ENCODE measurements at places on chromosomes 12 and 14. TPM values are rescaled to one million over a fixed set of nuclear protein-coding genes. Genes with fewer than 3 reads are reported as not detected.

- no peak for DNase-seq
- no peaks in the 10 kb centered on the region for H3K27me3 ChIP-seq
- no peak overlapping the region for H3K27ac ChIP-seq
- peaks cover 14% of the 10 kb centered on the region for H3K4me1 ChIP-seq
These were observed 251.4 kb upstream of the RGS6 start for GRCh38 chr14:71680736-71681387.

DNA sequence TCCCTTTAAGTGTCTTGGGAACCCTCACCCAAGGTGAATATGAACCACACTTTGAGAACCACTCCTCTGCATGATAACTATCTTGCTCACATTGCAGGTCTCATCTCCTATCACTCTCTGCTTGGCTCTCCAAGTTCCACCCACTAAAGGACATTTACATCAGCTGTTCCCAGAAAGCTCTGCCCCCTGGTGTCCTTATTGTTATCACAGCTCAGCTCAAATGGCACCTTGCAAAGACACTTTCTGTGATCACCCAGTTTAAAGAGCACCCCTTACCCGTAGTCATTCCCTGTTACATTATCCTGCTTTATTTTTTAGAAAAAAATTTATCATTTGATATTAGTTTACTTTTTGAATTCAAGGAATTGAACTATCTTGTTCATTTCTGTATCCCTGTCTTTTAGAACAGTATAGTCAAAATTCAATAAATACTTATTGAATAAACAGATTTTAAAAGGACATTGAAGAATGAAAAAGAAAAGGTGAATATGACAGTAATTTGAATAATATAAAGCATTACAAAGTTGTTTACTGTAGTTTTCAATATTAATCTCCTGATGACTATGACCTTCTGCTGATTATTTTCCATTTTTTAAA, 20.5 kb upstream of the GUCY2C start:
- DNase-seq = peak; percentile 66
- no peaks in the 10 kb centered on the region for H3K36me3 ChIP-seq
- H3K4me1 ChIP-seq = no peaks in the 10 kb centered on the region
- no peak overlapping the region for H3K4me3 ChIP-seq
- H3K27ac ChIP-seq = no peak overlapping the region

GRCh38 chr12:3888659-3889058, 15.5 kb upstream of the PARP11 start:
- no peaks in the 10 kb centered on the region for H3K36me3 ChIP-seq
- H3K27me3 ChIP-seq = peaks cover 13% of the 10 kb centered on the region
- no peak overlapping the region for H3K4me3 ChIP-seq
- H3K27ac ChIP-seq = no peak overlapping the region

Gene IL23A
- 0.19 TPM for polyA plus RNA-seq

- H3K36me3 ChIP-seq = no peaks in the 10 kb centered on the region
- no peak overlapping the region for H3K27ac ChIP-seq
- H3K4me1 ChIP-seq = peaks cover 26% of the 10 kb centered on the region
- no peaks in the 10 kb centered on the region for H3K27me3 ChIP-seq
- DNase-seq = peak; percentile 51
- no peak overlapping the region for H3K4me3 ChIP-seq
These were observed 14.6 kb upstream of the GNG2 start for GRCh38 chr14:51845811-51846210.

DNA sequence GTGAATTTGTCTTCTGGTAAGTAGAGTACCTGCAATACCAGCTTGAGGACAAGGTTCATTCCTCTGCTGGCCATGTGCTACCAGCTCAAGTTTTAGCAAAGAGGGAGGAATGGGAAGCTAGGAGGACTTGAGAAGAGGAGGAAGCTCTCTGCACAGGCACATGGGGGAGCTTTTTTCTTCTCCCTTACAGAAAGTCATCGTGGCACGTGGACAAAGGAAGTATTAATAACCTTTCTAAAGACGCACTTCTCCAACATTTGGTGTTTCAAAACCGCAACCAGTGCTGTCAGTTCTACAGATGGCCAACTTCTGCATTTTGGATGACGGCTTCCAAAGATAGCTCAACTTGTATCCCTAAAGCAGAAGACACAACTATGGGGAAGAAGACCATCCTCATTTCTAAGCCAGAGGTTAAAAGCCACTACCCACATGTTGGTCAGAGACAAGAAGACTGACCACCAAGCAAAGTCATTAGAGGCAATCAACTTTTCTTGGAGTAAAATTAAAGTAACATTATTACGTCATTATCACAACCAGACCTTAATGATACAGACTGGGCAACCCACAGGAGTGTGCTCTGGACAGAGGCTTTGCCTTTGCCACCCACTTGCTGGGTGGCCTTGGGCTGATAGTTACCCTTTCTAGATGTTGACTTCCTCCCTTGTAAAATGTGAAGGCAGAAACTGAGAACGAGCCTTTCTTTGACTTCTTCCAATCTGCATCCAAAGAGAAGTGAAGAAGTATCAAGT, 12.3 kb upstream of the TMED10 start:
- no peaks in the 10 kb centered on the region for H3K36me3 ChIP-seq
- H3K4me1 ChIP-seq = peaks cover 12% of the 10 kb centered on the region
- DNase-seq = no peak
- H3K27me3 ChIP-seq = no peaks in the 10 kb centered on the region
- no peak overlapping the region for H3K27ac ChIP-seq
- H3K4me3 ChIP-seq = no peak overlapping the region

GRCh38 chr14:99382071-99382470, 98.6 kb downstream of the SETD3 start:
- H3K27ac ChIP-seq = no peak overlapping the region
- H3K4me1 ChIP-seq = no peaks in the 10 kb centered on the region
- DNase-seq = no peak
- no peaks in the 10 kb centered on the region for H3K36me3 ChIP-seq
- H3K27me3 ChIP-seq = peaks cover 12% of the 10 kb centered on the region
- H3K4me3 ChIP-seq = no peak overlapping the region

Gene CCDC63
- polyA plus RNA-seq = not detected

Gene TAS2R10
- polyA plus RNA-seq = not detected

- no peak overlapping the region for H3K4me3 ChIP-seq
- H3K36me3 ChIP-seq = no peaks in the 10 kb centered on the region
- DNase-seq = no peak
- no peaks in the 10 kb centered on the region for H3K27me3 ChIP-seq
- peaks cover 43% of the 10 kb centered on the region for H3K4me1 ChIP-seq
- H3K27ac ChIP-seq = no peak overlapping the region
These were observed 185.6 kb downstream of the EPS8 start for GRCh38 chr12:15603474-15604085.

DNA sequence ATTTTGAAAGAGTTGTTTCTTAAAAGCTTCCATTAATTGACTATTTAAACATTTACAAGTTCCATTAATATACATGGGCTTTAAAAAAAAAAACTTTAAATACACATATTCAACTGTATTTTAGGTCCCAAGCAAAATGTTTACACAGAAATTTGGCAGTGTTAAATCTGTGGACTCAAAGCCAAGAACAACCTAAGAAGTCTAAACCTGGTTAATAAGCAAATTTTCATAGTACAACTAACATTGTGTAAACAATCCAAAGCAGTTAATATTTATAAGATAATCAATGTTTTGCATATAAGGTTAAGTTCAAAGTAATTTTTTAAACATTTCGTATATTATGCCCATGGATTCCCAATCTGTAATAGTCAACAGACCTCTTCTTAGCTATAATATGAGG, 77.0 kb downstream of the EPS8 start:
- DNase-seq = no peak
- H3K27me3 ChIP-seq = no peaks in the 10 kb centered on the region
- H3K36me3 ChIP-seq = no peaks in the 10 kb centered on the region
- H3K4me1 ChIP-seq = peaks cover 10% of the 10 kb centered on the region
- H3K27ac ChIP-seq = no peak overlapping the region

DNA sequence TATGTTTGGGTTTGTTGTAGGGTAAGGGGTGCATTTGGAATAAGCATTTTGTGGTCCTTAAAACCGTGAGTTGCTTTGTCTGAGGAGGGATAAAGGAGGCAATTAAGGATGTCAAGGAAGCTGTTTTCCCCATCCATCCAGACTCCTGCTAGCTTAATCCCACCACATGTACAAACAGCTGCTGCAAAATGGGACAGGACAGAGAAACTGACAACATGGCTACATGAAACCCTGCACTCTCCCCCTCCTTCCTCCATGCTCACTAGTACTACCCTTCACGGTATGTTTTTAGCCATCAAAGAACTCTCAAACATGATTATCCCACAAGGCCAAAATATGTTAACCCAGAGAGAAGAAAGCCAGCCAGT, 20.6 kb downstream of the ST8SIA1 start:
- no peak overlapping the region for H3K4me3 ChIP-seq
- no peak for DNase-seq
- no peak overlapping the region for H3K27ac ChIP-seq
- peaks cover 34% of the 10 kb centered on the region for H3K27me3 ChIP-seq
- no peaks in the 10 kb centered on the region for H3K4me1 ChIP-seq
- H3K36me3 ChIP-seq = no peaks in the 10 kb centered on the region

GRCh38 chr14:77314539-77315457, 5.9 kb downstream of the POMT2 start:
- peak overlapping the region; percentile 67 for H3K27ac ChIP-seq
- no peaks in the 10 kb centered on the region for H3K36me3 ChIP-seq
- no peak for DNase-seq
- H3K4me3 ChIP-seq = no peak overlapping the region

- peaks cover 9% of the 10 kb centered on the region for H3K4me1 ChIP-seq
- H3K4me3 ChIP-seq = no peak overlapping the region
- no peaks in the 10 kb centered on the region for H3K27me3 ChIP-seq
- peaks cover 17% of the 10 kb centered on the region for H3K36me3 ChIP-seq
- no peak overlapping the region for H3K27ac ChIP-seq
These were observed 144.6 kb downstream of the GCH1 start for GRCh38 chr14:54758041-54758440.

- peaks cover 29% of the 10 kb centered on the region for H3K27me3 ChIP-seq
- peak; percentile 17 for DNase-seq
- H3K4me1 ChIP-seq = peaks cover 15% of the 10 kb centered on the region
- no peaks in the 10 kb centered on the region for H3K36me3 ChIP-seq
These were observed 5.1 kb upstream of the PAPLN start for GRCh38 chr14:73231981-73232851.

DNA sequence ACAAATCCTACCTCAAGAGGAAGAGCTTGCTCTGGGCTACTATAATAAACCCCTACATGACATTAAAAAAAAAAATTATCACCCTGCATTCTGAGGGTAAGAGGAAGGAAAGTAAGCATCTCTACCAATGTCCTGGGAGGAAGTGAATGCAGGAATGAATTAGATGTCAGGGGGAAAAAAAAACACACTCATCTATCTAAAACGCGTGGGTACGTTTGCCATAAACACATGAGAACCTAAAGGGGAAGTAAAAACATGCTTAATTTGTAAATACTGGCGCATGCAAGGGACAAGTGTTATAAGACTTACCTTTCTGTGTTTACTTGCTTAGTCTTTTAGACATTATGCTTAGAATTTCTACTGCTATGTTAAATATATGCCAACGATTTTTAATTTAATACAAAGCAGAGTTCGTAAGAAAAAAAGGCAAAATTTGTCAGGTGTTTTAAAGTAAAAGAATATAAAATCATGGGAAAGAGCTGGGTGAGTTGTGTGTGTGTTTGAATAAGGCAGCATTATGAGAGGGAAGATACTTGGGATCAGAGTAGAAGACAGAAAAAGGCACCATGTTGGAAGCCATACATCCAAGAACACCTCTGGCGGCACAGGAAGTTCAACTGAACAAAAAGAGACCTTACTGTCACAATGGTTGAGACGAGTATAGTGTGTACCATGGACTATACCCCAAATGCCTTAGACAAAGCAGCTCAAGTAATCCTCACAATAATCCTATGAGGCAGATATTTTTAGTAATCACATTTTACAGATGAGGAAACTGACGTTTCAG, 1.5 kb downstream of the TMED8 start:
- no peak overlapping the region for H3K27ac ChIP-seq
- H3K27me3 ChIP-seq = no peaks in the 10 kb centered on the region
- DNase-seq = no peak

Gene TAS2R50
- polyA plus RNA-seq = not detected

Gene TMEM233
- polyA plus RNA-seq = not detected

Gene CDH24
- polyA plus RNA-seq = 1.5 TPM

DNA sequence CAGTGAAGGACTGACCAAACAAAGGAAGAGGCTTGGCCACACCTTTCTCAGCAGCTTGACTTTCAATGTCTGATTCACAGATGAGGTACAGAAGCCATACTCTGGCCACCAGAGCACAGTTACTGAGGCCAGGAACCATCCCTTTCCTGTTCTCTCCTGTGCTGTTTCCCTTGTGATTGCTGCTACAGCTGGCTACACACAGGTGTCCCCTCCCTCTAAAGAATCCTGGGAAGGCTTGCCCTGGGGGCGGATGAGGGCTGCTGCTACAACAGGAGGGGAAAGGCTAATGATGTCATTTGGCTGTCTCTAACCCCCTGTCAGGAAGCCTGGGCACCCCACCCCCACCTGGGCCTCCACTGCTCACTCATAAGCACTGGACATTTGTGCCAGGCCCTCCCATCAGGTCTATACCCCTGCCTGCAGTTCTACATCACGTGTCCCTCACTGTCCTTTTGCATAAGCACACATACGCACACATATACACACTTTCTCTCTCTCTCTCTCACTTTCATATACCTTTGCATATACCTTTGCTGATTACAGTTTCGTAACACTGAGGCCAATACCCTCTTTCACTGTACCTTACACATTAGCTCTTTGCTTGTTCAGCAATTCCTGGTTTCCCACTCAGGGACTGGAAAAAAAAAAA, 41.4 kb downstream of the PRPF40B start:
- H3K27me3 ChIP-seq = no peaks in the 10 kb centered on the region
- H3K4me1 ChIP-seq = peaks cover 35% of the 10 kb centered on the region
- H3K27ac ChIP-seq = no peak overlapping the region
- H3K4me3 ChIP-seq = no peak overlapping the region

DNA sequence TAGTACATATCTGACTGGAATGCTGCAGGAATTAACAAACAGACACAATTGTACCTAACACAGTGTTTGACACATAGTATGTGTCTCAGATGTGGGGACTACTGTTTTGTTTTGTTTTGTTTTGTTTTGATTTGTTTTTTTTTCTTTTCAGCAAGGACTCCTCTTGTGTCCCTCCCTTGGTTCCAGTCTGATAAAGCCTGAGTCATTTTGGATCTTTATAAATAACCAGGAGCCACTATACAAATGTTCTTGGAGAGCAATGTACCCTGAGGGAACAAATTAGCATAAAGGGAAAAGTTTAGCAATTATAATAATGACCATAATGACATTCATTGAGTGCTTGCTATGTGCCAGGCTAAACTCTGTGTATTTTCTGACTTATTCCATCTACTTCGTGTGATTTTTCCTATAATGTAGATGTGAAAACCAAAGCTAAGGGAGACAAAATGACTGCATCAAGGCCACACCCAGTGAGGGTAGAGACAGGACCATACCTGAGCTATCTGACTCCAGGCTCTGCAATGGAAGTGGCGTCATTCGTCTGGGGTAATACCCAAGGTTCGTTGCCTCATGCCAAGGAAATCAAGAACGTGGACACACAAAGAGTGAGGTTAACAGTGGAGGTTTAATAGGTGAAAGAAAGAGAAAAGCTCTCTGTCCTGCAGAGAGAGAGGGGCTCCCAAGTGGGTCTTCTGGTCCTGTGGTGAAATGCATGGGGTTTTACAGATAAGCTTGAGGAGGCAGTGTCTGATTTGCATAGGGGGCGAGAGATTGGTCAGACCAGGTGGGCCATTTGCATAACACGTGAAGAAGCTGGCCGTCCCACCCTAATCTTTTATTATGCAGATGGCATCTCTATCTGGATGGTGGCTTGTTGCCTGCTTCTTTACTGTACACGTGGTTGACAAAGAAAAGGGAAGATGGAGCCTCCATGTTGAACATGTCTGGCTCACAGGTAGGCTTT, 285.5 kb upstream of the SFSWAP start:
- H3K27me3 ChIP-seq = no peaks in the 10 kb centered on the region
- DNase-seq = no peak
- no peaks in the 10 kb centered on the region for H3K36me3 ChIP-seq
- no peaks in the 10 kb centered on the region for H3K4me1 ChIP-seq
- no peak overlapping the region for H3K4me3 ChIP-seq

GRCh38 chr12:123142518-123142840, 8.4 kb downstream of the PITPNM2 start:
- no peak overlapping the region for H3K4me3 ChIP-seq
- no peaks in the 10 kb centered on the region for H3K27me3 ChIP-seq
- peak overlapping the region; percentile 53 for H3K27ac ChIP-seq
- H3K4me1 ChIP-seq = peaks cover 36% of the 10 kb centered on the region

Data from GM23248 (cell line).